ENCODE measurements at places on chromosomes 4 and X.

- no peak for DNase-seq
Measured at GRCh38 chr4:8691151-8691775, 98.7 kb downstream of the CPZ start.

DNA sequence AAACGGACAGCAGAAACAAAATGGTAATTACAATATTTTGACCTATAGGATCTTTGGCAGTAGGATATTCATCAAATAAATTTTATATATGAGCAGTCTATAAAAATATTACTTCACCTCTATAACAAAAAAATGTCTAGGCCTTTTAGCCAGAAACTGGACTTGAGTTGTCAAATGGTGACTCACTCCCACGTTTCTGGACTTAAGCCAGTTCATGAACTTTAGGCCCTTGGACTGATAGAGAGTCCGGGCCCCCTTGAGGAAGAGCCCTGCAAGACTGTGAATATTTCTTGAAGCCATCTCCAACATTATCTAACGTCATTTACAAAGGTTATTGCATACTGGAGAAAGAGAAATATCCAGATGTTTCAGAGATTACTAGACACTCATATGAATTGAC lies 106.8 kb upstream of the FAM47A start:
- DNase-seq: no peak

DNA sequence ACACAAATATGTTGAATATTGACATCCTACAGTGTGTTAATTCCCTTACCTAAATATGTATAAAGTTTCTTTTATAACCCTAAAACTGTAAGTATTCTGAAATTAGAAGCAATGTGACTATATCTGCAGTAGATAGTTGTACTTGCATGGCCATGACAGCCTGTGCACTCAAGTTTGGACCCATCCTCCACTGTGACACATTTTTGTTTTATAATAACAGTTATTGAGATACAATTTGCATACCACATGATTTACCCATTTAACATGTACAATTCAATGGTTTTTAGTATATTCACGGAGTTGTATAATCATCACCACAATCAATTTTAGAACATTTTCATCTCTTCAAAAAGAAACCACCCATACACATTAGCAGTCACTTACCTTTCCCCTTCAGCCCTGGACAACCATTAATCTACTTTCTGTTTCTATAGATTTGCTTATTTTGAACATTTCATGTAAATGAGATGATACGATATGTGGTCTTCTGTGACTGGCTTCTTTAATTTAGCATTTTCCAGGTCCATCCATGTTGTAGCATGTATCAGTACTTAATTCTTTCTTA lies 29.6 kb downstream of the HERC3 start:
- DNase-seq: no peak

DNA sequence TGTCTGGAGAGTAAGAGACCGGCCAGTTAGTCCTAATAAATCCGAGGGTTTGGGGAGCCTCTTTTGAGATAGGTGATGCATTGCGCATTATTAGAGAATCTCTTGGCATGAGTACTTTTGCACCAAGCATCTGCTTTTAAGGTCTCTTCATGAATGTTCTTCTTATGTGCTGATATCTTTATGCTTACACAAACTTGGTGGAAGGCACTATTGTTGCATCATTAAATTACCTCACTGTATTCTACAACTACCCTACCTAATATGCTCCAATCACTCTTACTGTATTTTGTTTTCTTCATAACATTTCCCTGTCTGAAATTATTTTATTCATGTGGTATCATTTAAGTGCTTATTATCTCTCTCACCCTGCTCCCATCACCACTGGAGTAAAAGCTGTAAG lies 151.6 kb downstream of the PALLD start:
- no peak for DNase-seq

- DNase-seq: no peak
Measured at GRCh38 chr4:185467101-185467500, 4.4 kb downstream of the CCDC110 start.

- no peak for DNase-seq
Measured at GRCh38 chr4:156615066-156615531, 356.5 kb downstream of the PDGFC start.

DNA sequence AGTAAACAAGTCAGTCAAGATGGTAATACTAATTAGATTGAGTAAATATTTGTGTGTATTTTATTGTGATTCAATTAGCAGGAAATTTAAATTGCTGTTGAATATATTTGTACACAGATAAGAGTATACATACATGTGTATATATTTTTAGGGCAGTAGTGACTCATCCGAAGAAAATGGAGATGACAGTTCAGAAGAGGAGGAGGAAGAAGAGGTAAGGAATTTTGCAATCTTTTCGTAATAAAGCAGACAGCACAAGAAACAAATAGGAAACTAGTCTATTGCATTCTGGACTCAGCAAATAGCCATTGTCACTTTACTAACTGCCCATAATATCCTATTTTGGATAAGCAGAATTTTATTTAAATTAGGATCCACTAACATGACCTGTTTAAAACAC lies 6.6 kb downstream of the IBSP start:
- no peak for DNase-seq

DNA sequence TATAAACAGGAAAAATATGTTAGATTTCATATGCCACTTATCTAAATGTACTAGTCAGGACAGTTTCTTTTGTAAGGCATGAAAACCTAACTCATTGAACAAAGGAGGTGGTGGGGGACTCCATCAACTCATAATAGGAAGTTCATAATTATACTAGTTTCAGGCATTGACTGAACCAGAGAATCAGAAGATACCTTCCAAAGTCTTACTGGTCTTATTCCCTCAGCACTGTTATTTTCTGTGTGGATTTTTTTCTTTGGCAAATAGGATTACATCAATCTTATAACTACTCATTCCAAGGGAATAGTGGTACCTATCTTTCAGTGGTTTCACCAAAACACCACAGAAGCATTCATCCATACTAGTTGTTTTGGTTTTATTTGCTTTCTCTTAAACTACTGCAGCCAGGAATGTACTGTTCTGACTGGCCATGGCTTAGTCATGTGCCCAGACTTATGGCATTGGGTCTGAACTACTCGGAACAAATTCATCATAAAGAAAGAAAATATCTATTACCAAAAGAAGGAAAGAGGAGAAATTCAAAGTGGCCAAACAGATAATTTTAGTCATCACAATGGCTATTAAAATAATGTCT lies 273.9 kb downstream of the ARAP2 start:
- DNase-seq: no peak

DNA sequence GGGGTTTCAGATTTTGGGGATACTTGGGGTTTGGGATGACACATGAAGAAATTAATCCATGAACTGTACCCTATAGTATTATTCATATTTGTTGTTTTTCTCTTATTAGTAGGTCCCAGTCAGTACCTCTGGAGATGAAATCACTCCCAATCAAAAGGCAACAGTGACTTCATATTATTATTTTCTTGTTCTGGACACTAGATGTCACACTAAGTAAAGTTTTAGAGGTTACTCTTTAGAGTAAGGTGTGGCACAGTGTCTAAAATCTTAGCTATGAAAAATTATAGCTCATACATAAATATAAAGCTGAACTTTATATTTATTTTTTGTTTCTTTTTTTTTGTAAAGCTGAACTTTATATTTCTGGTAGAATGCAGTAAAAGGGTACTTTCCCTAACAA lies 35.1 kb downstream of the FAM114A1 start:
- DNase-seq: peak; percentile 52

DNA sequence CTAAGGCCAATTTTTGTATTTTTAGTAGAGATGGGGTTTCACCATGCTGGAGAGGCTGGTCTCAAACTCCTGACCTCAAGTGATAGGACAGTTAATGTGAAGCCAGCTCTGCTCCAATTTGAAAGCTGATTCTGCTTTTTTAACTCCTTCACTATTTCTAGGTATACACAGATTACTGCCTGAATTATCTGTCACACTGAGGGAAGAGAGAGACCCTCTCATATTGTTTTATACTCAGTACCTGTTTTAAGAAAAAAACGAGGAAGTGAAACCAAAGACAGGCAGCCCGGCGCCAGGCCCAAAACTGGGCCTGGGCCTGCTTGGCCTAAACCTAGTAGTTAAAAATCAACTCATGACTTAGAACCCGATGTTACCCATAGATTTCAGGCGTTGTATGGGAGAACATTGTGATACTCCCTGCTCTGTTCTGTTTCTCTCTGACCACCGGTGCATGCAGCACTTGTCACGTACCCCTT lies 1601.5 kb upstream of the PCDH10 start:
- DNase-seq: no peak

GRCh38 chr4:82398263-82398662 lies 24.5 kb upstream of the HNRNPD start:
- no peak for DNase-seq

DNA sequence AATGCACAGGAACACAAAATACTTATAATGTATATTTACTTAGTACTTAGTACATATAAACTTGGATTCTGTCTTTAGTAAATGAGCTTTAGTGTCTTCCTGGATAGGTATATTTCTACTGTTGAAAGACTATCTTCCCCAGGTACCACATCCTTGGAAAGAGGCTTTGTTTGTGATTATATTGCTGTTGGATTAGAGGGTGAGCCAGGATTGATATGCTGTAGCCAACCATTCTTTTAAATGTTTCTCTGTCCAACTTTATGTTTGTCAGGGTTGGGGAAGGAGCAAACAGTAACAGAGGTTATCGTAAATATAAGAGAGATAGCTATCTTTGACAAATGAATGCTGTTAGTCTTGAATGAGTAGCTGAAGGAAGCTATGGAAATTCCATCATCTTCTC lies 213.2 kb downstream of the SPRY1 start:
- no peak for DNase-seq

- no peak for DNase-seq
Measured at GRCh38 chr4:162017863-162018262, 145.9 kb downstream of the FSTL5 start.

GRCh38 chrX:85499400-85499799 lies 119.9 kb upstream of the POF1B start:
- no peak for DNase-seq

DNA sequence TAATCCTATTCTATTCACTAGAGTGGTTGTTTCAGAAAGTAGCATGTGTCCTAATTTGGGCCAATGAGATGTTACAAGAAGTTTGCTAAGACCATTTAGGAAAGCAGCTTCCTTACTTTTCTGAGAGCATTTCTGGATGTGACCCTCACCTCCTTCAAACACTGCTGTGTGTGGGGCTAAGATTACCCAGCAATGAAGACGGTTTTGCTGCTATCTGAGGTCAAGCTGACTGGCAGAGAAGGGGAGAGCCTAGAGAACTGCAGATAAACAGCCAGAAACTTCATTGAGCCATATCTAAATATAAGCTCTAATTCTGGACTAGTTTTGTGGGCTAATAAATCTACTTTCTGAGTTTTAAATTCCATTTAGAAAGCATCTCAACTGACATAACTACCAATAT lies 36.4 kb downstream of the ZAR1 start:
- no peak for DNase-seq

DNA sequence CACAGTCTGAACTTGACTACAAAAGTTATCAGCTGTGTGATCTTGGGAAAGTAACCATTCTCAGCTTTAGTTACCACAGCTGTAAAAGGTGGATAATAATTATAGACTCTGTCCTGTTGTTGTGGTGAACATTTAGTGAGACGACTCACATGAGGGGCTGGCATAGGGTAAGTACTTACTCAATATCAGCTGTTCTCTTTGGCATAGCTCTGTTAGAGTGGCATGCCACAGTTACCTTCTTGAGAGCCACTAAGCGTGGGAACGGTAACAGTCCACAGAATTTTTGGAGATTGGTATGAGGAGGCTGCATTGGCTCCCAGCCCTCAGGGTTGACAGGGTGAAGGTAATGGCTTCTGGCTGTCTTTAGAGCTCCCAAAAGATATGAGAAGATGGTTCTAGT lies 13.2 kb upstream of the HAND2 start:
- DNase-seq: no peak

DNA sequence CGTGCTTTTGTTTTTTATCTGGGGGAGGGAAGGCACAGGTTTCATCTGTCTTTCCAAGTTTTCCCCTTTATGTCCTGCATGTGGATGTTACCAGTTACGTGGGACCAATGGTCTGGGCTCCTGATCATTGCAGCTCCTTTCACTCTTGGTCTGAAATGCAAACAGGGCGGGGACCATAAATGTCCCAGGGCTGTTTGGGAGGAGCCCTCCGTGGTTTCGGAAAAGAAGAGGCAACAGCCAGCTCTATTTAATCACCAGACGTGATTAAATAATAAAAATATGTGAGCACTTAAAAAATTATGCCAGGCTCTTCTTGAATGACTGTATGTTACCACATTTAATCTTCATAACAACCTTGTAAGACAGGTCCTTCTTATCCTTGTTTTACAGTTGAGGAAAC lies 30.8 kb upstream of the C1GALT1C1 start:
- no peak for DNase-seq

DNA sequence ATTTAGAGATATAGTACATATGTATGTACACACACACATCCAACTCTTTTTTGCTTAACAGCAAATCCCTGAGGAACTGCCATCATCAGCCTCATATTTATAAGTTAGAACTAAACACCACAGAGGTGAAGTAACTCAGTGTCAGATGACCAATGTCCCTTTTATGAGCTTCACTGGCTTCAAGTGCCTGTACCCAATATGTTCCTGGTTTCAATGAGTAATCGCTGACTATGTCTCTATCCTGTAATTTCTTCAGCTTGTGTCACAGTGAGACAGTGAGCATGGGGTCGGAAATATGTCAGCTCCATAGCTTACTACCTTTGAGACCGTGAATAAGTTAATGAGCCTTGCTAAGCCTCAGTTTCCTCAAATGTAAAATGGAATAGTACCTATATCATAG lies 136.2 kb upstream of the RASGEF1B start:
- DNase-seq: no peak

GRCh38 chr4:148812101-148812500 lies 369.9 kb upstream of the NR3C2 start:
- no peak for DNase-seq

DNA sequence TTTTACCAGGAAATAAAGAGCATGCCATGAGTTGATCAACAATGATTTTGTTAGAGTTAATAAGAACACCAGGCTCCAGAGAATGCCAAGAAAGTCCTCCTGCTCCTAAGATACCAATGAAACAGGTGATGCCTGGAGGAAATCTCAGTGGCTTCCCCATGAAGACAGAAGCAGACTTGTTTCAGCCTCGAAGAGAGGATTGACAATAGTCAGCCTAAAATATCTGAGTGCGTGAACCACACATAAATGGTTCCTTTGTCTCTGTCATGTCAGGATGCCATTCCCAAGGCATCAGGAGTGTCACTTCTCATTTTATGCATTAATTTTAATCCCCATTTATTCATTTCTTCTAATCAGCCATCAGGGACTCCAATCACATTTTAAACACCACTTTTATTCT lies 69.6 kb downstream of the PHOX2B start:
- DNase-seq: no peak

GRCh38 chr4:24190761-24191695 lies 301.2 kb upstream of the PPARGC1A start:
- no peak for DNase-seq

DNA sequence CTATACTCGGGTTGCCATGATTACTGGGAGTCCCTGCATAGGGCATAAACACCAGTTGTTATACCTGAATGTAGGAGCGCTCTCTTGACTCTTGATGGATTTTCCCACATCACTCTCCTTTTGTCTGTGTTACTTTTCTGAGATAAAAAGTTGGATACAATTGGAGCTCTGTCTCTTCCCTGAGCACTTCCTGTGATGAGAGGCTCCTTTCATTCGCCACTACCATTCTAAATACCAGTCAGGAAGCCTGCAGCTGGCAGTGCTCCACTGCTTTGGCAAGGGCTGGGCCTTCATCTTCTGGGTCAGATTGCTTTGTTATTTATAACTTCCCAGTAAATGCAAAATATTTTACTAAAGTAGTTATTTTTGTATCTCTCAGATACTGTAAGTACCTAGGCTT lies 13.9 kb downstream of the TCEANC start:
- DNase-seq: no peak
